B cell (primary cell): ENCODE measurements at places on chromosomes 1 and 21. TPM values are rescaled to one million over a fixed set of nuclear protein-coding genes. Genes with fewer than 3 reads are reported as not detected.

Gene ACTL8
- total RNA-seq, result not detected in 2 replicates

Gene PRKAB2
- total RNA-seq, result 17.1 and 18.3 TPM in 2 replicates

Gene MIXL1
- total RNA-seq, result 0.68 and 1.7 TPM in 2 replicates

Gene RYR2
- total RNA-seq, result not detected in 2 replicates

Gene TNFRSF9
- total RNA-seq, result 0.44 and 0.61 TPM in 2 replicates

Gene PHACTR4
- 41.6 and 42.7 TPM in 2 replicates for total RNA-seq

Gene SPRR2B
- not detected in 2 replicates for total RNA-seq

Gene DYNLT5
- not detected in 2 replicates for total RNA-seq

Gene MKNK1
- 69.5 and 73.0 TPM in 2 replicates for total RNA-seq

DNA sequence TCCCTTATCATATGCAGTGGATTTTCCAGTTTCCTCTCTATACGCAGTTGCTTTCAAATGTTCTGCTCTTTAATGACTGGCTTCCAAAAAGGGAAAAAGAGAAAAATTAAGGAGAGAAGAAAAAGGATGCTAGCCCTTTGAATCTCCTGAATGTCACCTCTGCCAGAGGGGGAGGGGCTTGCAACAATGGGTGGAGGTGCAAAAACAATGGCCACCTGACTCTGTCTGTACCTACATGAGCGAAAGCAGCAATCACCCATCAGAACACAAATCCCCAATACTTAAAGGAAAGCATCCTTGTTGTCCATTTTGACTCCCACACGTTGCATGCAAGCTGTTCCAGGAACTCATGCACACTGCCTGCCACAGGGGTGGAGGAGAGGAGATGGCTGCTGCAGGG lies 61.2 kb downstream of the CCDC30 start:
- peaks cover 3% of the 10 kb centered on the region for H3K4me1 ChIP-seq
- H3K27ac ChIP-seq, result no peak overlapping the region
- DNase-seq, result no peak
- H3K27me3 ChIP-seq, result no peaks in the 10 kb centered on the region
- H3K36me3 ChIP-seq, result no peaks in the 10 kb centered on the region

- no peak overlapping the region for H3K4me3 ChIP-seq
- H3K4me1 ChIP-seq, result no peaks in the 10 kb centered on the region
- no peak overlapping the region for H3K27ac ChIP-seq
- no peaks in the 10 kb centered on the region for H3K27me3 ChIP-seq
- no peak for DNase-seq
Observed at GRCh38 chr1:92843429-92844352, 11.9 kb downstream of the RPL5 start.

DNA sequence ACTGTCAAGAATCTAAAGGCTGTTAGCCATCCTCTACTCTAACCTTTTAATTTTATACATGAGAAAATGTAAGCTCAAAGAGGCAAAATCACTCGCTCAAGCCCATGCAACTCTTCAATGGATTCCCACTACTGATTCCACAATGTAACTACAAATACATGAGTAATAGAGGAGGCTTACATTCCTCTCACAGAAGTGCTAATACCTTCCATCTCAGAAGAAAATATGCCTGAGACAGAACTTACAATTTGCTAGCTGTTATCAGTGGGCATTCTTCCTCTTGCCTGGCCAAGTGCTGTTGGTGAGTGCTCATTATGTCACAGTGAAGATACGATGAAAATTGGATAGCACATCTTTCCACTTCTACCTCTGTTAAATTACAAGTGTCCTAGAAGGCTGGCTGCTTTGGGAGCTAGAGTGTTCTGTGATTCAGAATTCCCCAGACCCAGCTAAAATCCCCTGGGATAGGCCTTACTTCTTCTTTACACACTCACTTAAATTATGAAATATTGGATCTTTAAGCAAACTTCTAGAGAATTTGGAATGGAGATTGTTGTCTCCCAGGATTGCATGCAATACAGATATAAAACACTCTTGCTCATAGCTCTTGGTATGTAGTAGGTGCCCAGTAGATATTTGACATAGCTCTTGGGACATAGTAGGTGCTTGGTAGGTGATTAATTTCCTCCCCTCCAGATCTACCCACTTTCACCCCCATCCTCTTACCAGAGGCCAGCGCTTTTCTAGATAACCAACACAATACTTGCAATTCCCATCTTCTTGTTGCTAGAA lies 24.1 kb downstream of the BCL9 start:
- H3K4me1 ChIP-seq, result no peaks in the 10 kb centered on the region
- no peak overlapping the region for H3K27ac ChIP-seq
- H3K27me3 ChIP-seq, result peaks cover 28% of the 10 kb centered on the region
- no peaks in the 10 kb centered on the region for H3K36me3 ChIP-seq
- no peak overlapping the region for H3K4me3 ChIP-seq
- no peak for DNase-seq

- no peak for DNase-seq
- H3K27me3 ChIP-seq, result no peaks in the 10 kb centered on the region
- H3K4me3 ChIP-seq, result no peak overlapping the region
- H3K27ac ChIP-seq, result no peak overlapping the region
Observed at GRCh38 chr1:29903548-29904166, 667.3 kb downstream of the PTPRU start.

- H3K4me1 ChIP-seq, result no peaks in the 10 kb centered on the region
- DNase-seq, result no peak
- no peak overlapping the region for H3K4me3 ChIP-seq
- H3K27me3 ChIP-seq, result no peaks in the 10 kb centered on the region
Observed at GRCh38 chr1:180309338-180309737, 79.3 kb downstream of the LHX4 start.

- no peak overlapping the region for H3K4me3 ChIP-seq
- no peak overlapping the region for H3K27ac ChIP-seq
- no peaks in the 10 kb centered on the region for H3K36me3 ChIP-seq
- peak; percentile 61 for DNase-seq
- H3K27me3 ChIP-seq, result no peaks in the 10 kb centered on the region
- no peaks in the 10 kb centered on the region for H3K4me1 ChIP-seq
Observed at GRCh38 chr1:24898152-24898908, 31.7 kb downstream of the RUNX3 start.

DNA sequence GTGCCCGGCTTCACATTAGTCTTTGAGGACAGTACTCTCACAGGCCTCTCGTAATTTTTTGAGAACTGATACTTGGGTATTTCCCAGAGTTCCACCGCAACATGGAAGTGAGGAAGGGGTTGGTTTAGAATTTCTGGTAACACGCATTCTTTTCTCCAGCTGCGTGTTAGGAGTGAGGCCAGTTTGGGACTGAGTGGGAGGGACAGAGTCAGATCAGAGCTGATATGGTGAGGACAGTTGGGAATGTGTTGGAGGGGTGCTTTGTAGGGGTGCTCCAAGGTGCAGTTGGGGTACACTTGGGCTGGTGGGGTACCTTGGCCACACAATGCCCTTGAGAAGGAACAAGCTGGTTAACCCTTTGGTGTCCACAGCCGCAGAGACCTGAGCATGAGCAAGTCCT lies 6.7 kb downstream of the FBXO6 start:
- no peaks in the 10 kb centered on the region for H3K36me3 ChIP-seq
- H3K27me3 ChIP-seq, result no peaks in the 10 kb centered on the region
- peaks cover 7% of the 10 kb centered on the region for H3K4me1 ChIP-seq
- DNase-seq, result peak; percentile 36

DNA sequence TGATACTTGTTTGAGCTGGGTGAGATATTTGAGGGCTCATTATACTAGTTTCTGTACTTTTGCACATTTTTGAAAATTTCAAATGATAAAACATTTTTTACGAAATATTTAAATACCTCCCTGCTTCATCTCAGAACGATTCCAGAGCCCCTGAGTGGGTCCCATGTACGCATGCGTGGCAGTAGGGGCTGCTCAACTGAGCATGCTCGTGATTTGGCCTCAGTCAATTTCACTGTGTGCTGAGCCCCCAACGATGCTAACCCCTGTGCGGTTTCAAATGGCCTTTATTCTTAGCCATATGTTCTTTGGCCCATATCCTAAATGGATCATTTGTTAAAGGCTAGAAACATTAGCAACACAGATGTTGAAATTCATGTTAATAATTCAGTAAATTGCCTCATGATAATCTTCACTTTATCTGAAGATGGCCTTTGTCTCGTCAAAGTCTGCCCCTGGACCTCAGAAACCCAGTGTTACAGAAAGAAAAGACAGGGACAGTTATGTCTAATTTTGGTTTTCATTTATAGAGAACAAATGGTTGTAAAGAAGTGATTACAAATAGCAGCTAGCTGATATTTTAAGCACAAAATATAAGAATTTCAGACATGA lies 108.2 kb downstream of the MRPS6 start:
- no peaks in the 10 kb centered on the region for H3K27me3 ChIP-seq
- DNase-seq, result no peak
- H3K27ac ChIP-seq, result no peak overlapping the region
- H3K4me1 ChIP-seq, result no peaks in the 10 kb centered on the region
- H3K36me3 ChIP-seq, result no peaks in the 10 kb centered on the region

DNA sequence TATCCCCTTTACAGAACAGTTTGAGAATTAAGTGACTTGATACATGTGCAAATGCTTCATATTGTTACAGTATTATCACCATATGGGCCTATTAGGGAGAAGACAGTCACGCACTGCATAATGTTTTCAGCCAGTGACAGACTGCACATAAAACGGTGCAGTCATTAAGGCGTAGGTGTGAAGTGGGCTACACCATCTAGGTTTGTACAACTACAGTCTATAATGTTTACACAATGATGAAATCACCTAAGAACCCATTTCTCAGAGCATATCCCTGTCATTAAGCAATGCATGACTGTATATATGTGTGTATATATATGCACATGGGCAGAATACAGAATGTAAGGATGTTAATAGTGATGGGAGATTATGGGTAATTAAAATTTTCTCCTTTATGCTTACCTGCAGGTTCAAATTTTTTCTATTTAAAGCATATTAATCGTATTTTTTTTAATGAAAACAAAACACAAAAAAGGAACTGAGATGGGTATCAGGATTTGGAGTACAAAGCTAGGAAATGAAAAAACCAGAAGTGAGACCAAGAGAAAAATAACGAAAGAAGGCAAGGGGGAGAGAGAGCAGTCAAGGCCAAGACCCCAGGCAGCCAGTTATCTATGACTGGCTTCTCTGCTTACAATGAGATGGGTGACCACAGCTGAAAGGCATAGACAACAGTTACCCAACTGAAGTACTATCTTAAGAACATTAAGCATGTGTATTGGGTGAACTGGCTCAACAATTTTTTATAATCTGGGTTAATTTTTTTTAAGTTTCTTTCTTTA lies 122.9 kb upstream of the DAB1 start:
- H3K4me3 ChIP-seq, result no peak overlapping the region
- H3K4me1 ChIP-seq, result no peaks in the 10 kb centered on the region
- H3K27me3 ChIP-seq, result no peaks in the 10 kb centered on the region
- H3K27ac ChIP-seq, result no peak overlapping the region
- H3K36me3 ChIP-seq, result no peaks in the 10 kb centered on the region

DNA sequence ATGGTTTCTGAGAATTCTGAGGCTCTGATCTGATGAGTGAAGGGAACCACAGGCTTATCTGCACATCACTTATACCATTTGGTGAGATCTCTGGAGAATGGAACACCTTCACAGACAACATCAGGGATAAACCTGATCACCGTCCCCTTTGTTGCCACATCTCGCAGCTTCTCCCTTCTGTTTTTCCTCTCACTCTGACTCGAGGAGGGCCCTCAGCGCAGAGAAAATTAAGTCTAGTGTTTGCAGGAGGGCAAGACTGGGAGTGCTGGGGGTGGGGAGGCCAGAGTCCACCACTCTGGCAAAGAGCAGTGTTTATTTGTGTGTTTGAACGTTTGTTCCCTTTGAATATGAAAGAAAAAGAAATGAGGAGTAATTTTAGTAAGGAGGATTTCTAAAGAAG lies 29.0 kb upstream of the BATF3 start:
- no peaks in the 10 kb centered on the region for H3K27me3 ChIP-seq
- no peak overlapping the region for H3K4me3 ChIP-seq

DNA sequence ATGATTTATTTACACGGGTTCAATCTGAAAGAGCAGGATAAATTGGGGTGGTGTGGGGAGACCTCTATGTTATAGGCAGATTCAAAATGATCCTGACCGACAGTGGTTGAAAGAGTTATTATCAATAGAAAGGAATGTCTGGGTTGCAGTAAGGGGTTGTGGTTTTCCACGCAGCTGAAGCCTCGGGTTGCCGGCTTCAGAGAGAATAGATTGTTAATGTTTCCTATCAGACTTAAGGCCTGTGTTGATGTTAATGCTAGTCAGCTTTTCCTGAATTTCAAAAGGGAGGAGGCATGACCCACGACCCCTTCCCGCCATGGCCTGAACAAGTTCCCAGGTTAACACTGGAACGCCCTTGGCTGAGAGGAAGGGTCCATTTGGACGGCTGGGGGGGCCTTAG lies 2.2 kb upstream of the UBE2J2 start:
- H3K27me3 ChIP-seq, result no peaks in the 10 kb centered on the region
- H3K4me3 ChIP-seq, result no peak overlapping the region
- H3K27ac ChIP-seq, result no peak overlapping the region
- no peaks in the 10 kb centered on the region for H3K36me3 ChIP-seq
- DNase-seq, result no peak

DNA sequence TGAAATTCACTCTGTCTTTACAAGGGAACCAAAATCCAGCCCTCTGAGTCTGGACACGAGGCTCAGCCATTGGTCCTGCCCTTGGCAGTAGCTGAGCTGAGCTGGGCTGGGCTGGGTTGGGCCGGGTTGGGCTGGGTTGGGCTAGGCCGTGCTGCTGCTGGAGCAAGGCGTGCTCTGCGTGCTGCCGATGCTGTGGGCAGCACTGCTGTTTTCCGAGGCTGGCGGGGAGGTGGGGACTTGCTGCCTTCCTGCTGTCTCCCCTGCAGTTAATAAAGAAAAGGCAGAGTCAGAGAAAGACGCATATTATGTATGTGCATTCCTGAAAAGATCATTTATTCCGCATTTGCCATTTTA lies 182.9 kb downstream of the CDC7 start:
- DNase-seq, result no peak
- no peak overlapping the region for H3K27ac ChIP-seq
- H3K27me3 ChIP-seq, result no peaks in the 10 kb centered on the region
- H3K4me1 ChIP-seq, result no peaks in the 10 kb centered on the region
- no peaks in the 10 kb centered on the region for H3K36me3 ChIP-seq
- no peak overlapping the region for H3K4me3 ChIP-seq

DNA sequence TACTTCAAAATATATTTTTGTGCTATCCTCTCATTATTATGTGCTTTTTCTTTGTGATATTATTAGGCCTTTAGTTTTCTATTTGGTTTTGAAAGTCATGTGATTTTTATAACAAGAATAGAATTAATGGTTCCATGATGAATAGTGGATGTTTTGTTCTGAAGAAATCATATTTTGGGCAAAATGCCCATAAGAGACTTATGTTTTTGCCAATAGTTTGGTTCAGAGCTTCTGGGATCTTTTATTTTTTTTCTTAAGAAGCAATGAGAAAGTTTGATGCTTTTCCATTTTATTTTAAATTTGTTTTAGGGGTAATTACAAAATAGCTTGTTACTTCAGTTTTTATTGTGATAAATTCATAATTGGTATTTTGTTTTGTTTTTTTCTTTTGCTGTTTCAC lies 49.8 kb downstream of the LYPLAL1 start:
- no peaks in the 10 kb centered on the region for H3K27me3 ChIP-seq
- no peaks in the 10 kb centered on the region for H3K4me1 ChIP-seq
- no peaks in the 10 kb centered on the region for H3K36me3 ChIP-seq
- no peak overlapping the region for H3K4me3 ChIP-seq
- H3K27ac ChIP-seq, result no peak overlapping the region

DNA sequence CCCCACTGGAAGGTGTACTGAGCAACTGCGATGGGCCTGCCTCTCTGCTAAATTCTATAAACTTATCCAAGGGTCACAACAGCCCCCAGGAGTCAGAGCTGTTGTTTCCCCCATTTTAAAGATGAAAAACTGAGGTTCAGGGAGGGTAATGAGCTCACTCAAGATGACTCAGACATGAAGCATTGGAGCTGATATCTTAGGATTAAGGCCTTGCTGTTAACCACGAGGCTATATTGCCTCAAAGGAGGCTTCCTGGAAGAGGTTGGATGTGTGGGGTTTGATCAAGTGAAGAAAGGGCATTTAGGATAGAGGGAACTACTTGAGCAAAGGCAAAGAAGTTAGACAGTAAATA lies 6.7 kb downstream of the LDLRAP1 start:
- DNase-seq, result no peak
- peaks cover 30% of the 10 kb centered on the region for H3K4me1 ChIP-seq
- no peaks in the 10 kb centered on the region for H3K27me3 ChIP-seq
- no peaks in the 10 kb centered on the region for H3K36me3 ChIP-seq
- H3K27ac ChIP-seq, result peak overlapping the region; percentile 42
